ENCODE measurements at places on chromosomes 16 and 17.

- DNase-seq = no peak
These were observed 11.8 kb upstream of the MLYCD start for GRCh38 chr16:83887080-83887479.

DNA sequence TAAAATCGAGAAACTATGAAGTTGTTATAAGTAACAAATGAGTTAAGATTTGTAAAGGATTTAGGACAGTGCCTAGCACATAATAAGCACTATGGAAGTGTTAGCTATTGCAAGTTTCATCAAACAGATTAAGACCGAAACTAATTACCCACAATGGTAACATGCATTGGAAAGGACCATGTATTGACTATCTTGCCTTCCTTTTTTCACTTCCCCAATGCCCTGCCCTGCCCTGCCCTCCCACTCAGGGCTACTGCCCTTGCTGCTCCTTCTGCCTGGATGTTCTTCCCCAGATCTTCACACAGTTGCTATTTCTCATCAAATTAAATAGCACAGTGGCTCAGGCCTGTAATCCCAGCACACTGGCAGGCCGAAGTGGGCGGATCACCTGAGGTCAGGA, 202.1 kb upstream of the PSMD7 start:
- DNase-seq = no peak

DNA sequence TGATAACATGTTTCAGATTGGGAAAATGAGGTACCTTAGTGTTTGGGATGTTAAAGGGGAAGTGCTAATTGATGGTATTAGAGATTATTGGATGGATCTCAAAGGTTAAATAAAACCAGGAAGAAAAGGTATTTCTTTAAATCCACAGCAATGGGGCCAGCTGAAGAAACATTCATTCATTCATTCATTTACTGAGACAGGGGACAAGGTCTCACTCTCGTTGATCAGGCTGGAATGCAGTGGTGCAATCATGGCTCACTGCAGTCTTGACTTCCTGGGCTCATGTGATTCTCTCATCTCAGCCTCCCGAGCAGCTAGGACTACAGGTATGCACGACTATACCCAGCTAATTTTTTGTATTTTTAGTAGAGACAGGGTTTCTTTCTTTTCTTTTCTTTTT, 19.8 kb downstream of the EARS2 start:
- no peak for DNase-seq

DNA sequence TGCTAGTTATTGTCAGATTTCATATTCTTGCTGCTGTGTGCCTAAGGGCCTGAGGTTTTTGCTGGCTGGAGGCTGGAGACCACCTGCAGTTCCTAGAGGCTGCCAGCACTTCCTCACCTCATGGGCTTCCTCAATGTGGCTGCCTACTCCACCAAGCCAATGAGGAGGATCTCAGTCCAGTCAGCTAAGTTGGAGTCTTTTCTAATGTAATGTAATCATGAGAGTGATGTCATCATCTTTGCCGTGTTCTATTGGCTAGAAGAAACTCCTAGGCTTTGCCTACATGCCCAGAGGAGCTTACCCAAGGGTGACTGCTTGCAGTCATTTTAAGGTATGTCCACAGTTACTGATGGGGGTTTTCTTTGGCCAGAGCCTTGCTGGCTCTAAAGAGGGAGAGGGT, 53.0 kb downstream of the SOCS3 start:
- no peak for DNase-seq

DNA sequence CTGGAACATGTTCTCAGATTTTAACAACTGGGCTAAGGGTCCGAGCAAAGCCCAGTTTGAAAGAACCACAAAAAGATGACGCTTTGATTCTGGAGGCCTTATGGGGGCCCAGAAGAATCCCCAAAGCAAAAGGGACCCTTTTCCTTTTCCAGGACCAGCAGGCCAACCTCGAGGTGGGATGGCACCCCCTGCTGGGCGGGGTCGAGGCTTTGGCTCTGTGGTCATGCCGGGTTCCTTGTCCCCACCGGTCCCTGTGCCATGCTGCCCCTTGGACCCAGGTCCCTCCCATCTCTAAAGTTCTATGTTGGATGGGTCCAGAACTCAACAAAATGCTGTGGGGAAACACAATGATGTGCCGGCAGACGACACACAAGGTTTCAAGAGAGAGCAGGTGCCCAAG, 30.9 kb downstream of the TMEM204 start:
- no peak for DNase-seq

Measured in fibroblast of the aortic adventitia (primary cell).